ENCODE measurements at places on chromosomes 2 and 18.
A peak's percentile ranks its signal among the peaks of the same experiment; 100 is the strongest.

DNA sequence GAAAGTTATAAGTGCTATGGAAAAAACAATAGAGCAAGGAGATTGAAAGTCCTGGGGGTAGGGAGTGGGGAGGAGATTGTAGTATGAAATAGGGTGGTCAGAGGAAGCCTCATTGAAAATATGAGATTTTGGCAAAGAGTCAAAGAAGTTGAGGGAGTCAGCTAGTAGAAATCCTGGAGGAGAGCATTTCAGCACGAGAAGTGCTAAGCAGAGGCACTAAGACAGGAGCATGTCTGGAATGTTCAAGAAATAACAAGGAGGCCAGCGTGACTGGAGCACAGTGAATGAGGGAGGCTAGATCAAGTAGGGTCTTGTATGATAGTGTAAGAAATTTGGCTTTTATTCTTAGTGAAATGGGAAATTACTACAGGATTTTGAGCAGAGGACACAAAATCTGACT, 2.1 kb upstream of the TSPYL6 start:
- no peak for DNase-seq

DNA sequence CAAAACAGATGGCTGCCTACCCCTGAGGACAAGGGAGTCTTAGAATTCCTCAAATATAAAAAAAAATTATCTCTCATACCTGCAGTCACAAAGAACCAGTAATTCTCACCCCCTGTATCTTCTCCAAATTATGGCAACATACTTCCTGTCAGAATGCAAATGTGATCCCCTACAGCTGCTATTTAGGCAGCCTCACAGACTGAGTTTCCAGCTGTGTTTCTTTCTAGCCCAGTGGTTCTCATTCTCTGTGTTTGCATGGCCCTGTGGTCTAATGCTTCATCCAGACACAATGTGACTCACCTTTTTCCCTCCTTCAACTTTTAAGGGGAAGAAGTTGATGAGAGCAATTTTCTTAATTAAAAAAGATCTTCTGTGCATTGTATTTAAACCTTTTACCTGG, 726.3 kb downstream of the TSN start:
- DNase-seq: no peak

DNA sequence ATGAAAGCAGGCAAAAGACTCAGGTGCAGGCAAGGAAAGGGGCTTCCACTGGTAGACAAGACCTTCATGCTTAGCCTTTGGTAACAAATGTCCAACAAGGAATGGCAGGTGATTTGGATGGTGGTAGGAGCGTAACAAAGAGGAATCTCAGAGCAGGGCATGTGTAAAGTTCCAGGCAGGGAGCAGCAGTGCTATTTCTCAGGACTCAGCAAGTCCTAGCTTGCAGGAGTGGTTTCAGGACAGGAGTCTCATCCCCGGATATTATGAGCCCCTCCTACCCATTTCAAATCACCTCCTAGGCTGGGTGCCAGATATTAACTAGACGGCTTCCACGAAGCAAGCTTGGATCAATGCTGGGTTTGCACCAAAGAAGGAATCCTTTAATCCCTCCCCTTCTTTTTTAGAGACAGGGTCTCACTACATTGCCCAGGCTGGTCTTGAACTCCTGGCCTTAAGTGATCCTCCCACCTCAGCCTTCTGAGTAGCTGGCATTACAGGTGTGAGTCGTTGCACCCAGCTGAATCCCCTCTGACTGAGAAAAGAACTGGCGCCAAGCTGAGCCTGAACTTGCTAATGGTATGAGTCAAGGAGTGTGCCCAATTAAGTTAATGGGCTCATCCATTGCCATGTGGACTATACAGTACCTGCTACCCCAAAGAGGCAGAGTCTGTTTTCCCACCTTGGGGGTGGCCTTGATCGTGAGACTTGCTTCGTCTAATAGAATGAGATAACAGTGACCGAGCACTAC, 190.3 kb downstream of the ARL4C start:
- no peak for DNase-seq

DNA sequence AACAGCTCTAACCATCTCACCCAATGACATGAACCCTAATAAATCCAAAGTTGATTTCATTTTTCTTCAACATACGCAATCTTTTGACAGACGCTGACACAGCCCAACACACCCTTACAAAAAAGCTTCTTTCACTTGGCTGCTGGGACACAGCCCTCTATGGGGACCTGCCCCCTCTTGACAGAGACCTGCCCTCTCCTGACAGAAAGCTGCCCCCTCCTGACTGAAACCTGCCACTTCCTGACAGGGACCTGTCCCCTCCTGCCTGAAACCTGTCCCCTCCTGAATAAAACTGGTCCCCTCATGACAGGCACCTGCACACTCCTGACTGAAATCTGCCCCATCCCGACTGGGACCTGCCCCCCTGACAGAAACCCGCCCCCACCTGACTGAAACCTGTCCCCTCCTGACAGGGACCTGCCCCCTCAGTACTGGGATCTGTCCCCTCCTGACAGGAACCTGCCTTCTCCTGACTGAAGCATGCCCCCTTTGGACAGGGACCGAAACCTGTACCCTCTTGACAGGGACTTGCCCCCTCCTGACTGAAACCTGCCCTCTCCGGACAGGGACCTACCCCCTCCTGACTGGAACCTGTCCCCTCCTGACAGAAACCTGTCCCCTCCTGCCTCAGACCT, 87.9 kb downstream of the PXDN start:
- DNase-seq: no peak

- DNase-seq: peak; percentile 77
These were observed 17.1 kb downstream of the EDAR start for GRCh38 chr2:108971661-108972566.

DNA sequence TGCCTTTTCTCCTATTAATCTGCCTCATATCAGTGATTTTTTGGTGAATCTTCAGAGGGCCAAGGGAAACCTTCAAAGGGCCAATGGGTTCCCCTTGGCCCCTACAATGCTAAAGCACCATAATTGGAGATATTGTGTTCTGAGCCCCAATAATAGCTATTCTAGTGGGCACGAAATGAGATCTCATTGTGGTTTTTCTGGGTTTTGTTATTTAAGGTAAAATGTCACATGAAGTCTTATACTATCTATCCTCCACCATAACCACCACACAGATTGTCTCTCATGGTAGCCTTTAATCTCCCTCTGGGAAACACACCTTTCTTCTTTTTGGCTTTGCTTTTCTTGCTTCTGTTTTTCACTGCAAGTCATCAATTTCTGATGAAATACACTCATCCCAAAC, 152.8 kb downstream of the B3GNT2 start:
- no peak for DNase-seq

DNA sequence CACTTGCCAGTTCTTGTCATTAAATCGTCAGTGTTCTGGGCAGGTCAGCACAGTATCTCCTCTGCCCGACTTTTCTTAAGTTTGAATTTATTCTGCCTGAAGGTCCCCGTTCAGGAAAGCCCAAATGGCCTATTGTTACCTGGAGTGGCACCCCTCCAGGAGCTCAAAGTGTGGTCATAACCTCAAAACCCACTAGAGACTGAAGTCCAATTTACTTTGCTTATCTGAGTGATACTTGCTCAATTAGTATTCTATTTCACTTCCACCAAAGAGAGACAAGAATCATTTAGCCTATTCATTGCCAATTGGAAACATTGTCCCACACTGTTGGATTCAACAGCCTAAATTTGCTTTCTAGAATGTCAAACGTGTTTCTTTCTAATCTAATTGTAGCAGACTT, 375.3 kb downstream of the LNPK start:
- no peak for DNase-seq

- no peak for DNase-seq
These were observed 159.8 kb downstream of the GALNT3 start for GRCh38 chr2:165634282-165634681.

- peak; percentile 17 for DNase-seq
These were observed 833.0 kb downstream of the SLC4A3 start for GRCh38 chr2:220460257-220460985.

GRCh38 chr2:174762464-174762863, 1.8 kb downstream of the CHRNA1 start:
- no peak for DNase-seq

- DNase-seq: peak; percentile 78
These were observed 1.3 kb upstream of the IL1R1 start for GRCh38 chr2:102141011-102141943.

DNA sequence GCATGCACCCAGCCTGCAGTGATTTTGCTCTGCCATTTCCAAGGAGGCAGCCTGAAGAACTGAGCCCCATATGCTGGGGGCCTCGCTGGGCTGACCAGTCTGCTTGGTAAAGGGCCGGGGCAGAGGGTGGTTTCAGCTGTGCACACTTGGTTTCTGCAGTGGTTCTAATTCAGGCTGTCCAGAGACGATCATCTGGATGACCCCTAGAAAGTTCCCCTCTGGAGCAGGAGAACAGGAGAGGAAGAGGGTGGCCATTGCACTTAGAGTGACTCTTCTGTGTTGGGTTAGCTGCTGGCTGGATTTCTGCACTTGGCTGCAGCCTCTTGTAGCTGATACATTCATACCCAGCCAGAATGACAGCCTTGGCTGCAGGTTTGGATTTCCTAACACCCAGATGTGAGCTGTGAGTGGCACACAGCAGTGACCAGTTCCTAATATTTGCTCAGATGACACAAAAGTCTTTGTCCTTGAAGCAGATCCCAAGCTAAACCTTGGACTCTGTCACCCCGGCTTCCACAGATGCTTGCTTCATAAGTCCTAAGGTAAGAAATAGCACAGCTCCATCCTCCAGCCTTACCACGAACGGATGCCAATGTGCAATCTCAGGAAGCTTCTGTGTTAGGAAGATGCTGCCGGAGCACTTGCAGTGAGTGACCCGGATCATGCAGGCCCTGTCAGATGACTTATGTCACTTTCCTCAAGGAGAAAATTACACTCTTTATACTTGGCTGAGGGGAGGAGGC, 105.6 kb downstream of the HNRNPLL start:
- no peak for DNase-seq

- DNase-seq: no peak
These were observed 232.8 kb downstream of the GALR1 start for GRCh38 chr18:77482190-77483085.

- DNase-seq: peak; percentile 20
These were observed 22.7 kb upstream of the ETAA1 start for GRCh38 chr2:67374481-67374880.

- DNase-seq: peak; percentile 79
These were observed 9.0 kb upstream of the TMBIM1 start for GRCh38 chr2:218301176-218301819.

- DNase-seq: no peak
These were observed 1106.6 kb upstream of the FAM98A start for GRCh38 chr2:34705551-34706247.

DNA sequence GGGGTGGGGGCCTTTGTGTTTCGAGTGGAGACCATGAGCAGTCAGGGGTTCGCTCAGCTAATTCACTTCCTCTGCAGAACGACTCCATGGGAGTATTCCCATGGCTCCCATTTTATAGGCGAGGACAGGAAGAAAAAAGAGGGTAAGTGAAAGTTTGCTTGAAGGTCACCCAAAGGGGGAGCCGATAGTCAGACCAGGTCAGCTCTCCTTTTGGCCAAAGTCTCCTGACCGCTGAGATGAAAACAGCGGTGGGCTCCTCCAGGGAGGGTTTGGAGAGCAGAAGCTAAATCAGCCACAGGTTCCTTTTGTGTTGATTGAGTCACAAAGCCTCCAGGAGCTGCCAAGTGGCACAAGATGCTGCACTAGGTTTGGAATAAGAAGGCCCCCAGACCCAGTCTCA, 34.1 kb upstream of the CTAGE1 start:
- DNase-seq: peak; percentile 57

DNA sequence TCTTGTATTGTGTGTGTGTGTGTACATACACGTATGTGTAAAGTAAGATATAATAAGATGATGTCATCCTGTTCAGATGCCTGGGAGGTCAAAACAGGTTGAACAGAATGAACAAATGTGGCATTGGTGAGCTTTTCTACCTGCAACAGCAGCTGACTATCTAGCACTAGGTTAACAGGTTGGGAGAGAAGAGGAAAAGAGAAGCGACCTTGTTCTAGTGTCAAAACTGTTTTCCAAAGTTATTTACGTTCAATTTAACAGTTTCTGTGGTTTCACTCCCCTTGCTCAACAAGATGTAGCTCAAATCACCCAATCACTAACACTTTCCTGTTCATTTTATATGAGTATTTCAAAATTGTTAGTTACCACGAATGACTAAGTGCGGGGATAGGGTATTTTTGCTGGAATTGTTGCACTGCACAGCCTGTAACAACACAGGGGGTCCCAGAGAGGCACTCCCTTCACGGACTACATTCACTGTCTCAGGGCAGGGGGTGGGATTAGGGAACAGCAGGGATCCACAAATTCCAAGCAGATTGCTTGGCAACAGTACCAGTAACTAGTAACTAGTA, 67.5 kb upstream of the DTNB start:
- no peak for DNase-seq

GRCh38 chr2:118654945-118655344, 192.5 kb downstream of the EN1 start:
- no peak for DNase-seq

Data from RPMI7951 (cell line).